ENCODE measurements at places on chromosomes 3 and 15. TPM values are rescaled to one million over a fixed set of nuclear protein-coding genes. Genes with fewer than 3 reads are reported as not detected.

CLDN11 gene
- polyA plus RNA-seq, result 2.1 TPM

PTH1R gene
- 11.2 TPM for polyA plus RNA-seq

PODXL2 gene
- polyA plus RNA-seq, result 4.6 TPM

ARPP21 gene
- polyA plus RNA-seq, result not detected

ALDH1A2 gene
- polyA plus RNA-seq, result 3.6 TPM

MCCC1 gene
- 126 TPM for polyA plus RNA-seq

ITGB5 gene
- 21.0 TPM for polyA plus RNA-seq
